ENCODE measurements at places on chromosomes 4 and X.
A peak's percentile ranks its signal among the peaks of the same experiment; 100 is the strongest.

DNA sequence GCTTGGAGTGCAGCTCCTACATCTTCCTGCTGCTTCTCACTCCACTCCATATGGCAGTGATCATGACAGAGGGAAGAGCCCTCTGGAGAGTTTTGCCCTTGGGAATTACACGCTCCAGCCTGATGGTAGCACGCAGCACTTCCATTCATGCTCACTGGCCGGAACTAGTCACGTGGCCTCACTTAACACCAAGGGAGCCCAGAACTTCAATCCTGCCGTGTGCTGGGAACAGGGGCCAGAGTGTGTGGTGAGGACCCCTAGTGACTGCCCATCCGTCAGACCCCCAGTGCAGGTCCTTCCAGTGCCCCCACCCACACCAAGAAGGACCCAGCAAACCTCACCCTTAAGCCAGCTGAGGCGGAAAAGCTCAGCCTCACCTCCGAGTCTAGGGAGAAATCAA is 230.7 kb downstream of the EVC2 start:
- no peak for DNase-seq

- DNase-seq: no peak
Measured at GRCh38 chr4:143921181-143921580, 15.8 kb upstream of the GYPE start.

DNA sequence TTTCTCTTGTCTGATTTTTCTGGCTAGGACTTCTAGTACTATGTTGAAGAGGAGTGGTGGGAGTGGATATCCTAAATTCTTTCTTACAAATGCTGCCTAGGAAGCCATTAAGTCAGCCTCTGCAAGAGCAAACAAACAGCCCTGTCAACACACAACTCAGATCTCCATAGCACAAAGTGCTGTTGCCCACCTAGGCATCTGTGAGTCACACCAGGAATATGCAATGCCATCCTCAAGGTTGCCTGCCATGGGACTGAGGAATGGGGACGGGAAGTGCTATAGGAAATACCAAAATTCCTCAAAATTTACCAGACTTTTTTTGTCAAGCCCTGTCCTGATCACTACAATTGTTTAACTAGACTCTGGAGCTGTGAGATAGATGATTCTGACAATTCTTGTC is 466.9 kb downstream of the FSTL5 start:
- no peak for DNase-seq

- DNase-seq: peak; percentile 7
Measured at GRCh38 chrX:15686818-15687685, 22.4 kb upstream of the CLTRN start.

DNA sequence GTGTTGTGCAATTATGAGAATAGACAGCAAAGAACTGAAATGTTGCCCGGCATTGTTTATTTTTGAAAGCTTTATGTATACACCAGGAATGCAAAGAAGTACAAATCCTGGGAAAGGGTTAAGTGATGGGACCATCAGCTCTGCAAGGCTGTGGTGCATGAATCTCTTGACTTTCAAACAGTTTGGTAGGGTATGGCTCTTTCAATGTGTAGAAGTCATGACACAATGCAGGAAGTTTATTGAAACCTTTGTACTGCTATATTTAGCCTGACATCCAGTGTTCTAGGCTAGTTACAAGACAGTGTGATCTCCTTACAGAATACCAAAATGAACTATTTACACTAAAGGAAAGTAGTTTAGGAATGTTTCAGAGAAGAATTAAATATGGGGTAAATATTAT is 206.8 kb upstream of the HAND2 start:
- DNase-seq: no peak
